ENCODE measurements at places on chromosomes 16 and 17. TPM values are rescaled to one million over a fixed set of nuclear protein-coding genes. Genes with fewer than 3 reads are reported as not detected.

The NEK8 gene
- total RNA-seq: 11.0 TPM

The SEZ6 gene
- total RNA-seq: not detected

The ITGAL gene
- not detected for total RNA-seq

The TMEM204 gene
- total RNA-seq: not detected

The GRAP gene
- not detected for total RNA-seq

The PRAC1 gene
- total RNA-seq: not detected

The HSD17B2 gene
- 5.1 TPM for total RNA-seq

The RNF112 gene
- not detected for total RNA-seq

DNA sequence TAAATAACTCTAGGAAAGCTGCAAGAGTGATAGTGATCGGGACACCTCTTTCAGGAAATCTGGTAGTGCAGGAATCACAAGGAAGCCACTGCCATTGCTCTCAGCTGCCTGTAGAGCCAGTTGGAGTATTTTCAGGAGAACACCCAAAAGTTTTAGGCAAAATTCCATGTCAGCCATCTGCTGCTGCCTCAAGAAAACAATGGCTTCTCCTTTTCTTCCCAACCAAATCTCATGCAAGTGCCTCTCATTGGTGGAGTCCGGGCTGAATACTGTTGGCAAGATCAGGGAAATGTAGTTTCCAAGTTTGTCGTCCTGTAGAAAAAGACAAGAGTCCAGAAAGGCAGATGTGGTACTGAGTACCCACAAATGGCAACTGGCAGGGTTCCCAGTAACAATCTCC lies 54.9 kb upstream of the TANC2 start:
- no peak overlapping the region for H3K27ac ChIP-seq
- H3K4me1 ChIP-seq: no peaks in the 10 kb centered on the region
- no peaks in the 10 kb centered on the region for H3K27me3 ChIP-seq
- DNase-seq: no peak
- no peak overlapping the region for H3K4me3 ChIP-seq

DNA sequence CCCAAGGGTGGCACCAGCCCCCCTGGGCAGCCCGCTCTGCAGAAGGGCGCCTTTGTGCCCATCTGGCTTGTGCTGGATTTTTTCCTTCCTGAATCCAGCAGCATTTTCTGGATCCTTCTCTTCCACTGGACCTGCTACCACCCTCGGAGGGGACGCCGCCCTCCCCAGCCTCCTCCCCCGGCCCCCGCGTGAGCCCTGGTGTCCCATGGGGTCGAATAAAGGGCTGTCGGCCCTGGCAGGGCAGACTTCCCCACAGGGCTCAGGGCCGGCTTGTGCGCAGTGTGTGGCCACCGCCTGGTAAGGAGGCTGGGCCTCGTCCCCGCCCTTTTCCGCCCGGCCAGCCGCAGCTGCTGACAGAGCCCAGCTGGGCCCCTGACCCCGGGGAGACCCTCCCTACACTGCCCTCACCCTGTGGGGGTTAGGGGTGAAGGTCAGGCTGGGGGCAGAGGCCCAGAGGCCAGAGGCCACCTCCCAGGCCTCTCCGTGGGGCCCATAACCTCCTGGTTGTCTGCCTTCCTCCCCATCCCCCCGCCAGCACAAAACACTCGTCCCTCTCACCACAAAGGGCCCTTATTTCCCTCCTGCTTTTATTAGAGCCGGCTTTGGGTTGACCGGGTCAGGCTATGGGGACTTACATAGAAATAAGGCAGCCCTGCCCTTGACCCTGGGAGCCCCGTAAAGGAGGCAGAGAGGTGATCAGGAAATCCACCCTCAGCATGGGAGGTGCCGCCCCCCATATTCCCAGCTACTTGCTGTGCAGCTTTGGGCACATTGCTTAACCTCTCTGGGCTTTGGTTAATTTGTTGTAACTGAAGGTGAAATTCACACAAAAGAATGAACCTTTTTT lies 179.3 kb upstream of the CIBAR2 start:
- H3K4me1 ChIP-seq: peaks cover 5% of the 10 kb centered on the region
- H3K36me3 ChIP-seq: no peaks in the 10 kb centered on the region
- no peaks in the 10 kb centered on the region for H3K27me3 ChIP-seq

GRCh38 chr16:55820615-55821014 lies 12.3 kb downstream of the CES1 start:
- DNase-seq: no peak
- H3K36me3 ChIP-seq: no peaks in the 10 kb centered on the region
- no peak overlapping the region for H3K27ac ChIP-seq
- no peaks in the 10 kb centered on the region for H3K27me3 ChIP-seq
- no peak overlapping the region for H3K4me3 ChIP-seq
- H3K4me1 ChIP-seq: no peaks in the 10 kb centered on the region

DNA sequence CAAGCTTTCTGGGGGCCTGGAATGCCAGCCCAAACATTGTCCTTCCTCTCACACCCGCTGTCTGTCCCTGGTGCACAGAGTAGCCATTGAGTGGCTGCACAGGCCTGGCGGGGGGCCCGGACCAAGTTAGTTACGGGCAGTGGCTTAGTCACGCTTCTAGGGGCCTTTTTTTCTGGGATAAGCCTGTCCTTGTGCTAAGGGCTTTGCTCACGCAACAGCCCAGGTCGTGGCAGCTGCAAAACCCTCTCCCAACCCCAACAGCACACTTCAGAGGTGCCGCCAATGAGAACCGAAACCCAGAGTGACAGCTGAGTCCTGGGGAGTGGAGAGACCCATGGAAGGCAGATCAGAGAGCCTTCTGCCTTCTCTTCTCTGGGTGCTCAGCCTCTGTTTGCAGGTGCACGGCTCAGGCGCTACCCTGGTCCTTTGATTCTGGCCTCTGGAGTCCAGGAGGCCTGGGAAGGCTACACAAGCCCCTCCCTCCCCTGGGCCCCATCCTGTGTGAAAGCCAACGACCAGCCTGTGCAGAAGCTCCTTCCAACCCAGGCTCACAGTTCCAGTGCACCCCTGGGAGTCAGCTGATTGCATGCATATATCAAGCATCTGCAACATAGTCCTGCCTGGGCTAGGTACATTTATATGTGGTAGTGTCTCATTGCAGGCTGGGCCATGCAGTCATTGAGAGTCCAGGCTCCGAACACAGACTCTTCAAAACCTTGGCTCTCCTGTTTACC lies 9.1 kb downstream of the WSCD1 start:
- H3K36me3 ChIP-seq: no peaks in the 10 kb centered on the region
- no peak overlapping the region for H3K27ac ChIP-seq
- no peak for DNase-seq
- H3K4me1 ChIP-seq: no peaks in the 10 kb centered on the region

- DNase-seq: no peak
- H3K4me3 ChIP-seq: no peak overlapping the region
Measured at GRCh38 chr17:42841975-42842685, 2.2 kb upstream of the AOC2 start.

- DNase-seq: no peak
- H3K4me1 ChIP-seq: no peaks in the 10 kb centered on the region
- no peak overlapping the region for H3K27ac ChIP-seq
- no peaks in the 10 kb centered on the region for H3K27me3 ChIP-seq
- no peaks in the 10 kb centered on the region for H3K36me3 ChIP-seq
- H3K4me3 ChIP-seq: no peak overlapping the region
Measured at GRCh38 chr17:65029605-65030336, 26.8 kb downstream of the GNA13 start.

DNA sequence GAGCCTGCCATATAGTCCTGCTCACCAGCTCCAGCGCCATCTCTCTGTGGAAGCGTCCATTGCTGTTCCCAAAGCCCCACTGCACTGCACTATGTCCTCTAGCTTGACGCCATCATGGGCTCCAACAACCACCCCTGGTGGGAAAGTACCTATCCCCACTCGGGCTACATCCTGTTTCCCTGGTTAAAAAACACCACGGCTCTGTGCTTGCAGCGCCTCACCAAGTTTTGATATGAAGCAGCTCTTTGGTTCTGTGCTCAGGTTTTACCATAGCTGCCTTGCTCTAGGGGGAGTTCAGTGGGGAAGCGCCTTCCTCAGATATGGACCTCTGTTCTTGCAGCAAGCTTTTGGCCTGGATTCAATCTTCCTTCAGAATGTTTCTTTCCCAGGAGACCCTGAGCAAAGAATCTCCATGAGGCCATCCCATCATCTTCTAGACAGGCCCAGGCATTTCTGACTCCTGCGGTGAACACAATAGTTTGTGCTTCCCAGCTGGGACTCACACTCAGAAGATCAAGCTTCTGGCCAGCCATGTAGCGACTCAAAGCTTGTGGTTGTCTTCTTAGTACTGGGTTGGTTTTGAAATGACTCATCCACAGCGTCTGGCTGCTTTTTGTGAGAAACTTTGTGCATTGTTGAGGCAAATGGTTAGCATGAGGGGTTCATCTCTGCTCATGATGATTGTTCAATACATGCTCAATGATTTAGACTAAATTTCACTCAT lies 39.5 kb downstream of the DYNLRB2 start:
- H3K4me3 ChIP-seq: no peak overlapping the region
- peaks cover 2% of the 10 kb centered on the region for H3K27me3 ChIP-seq
- H3K36me3 ChIP-seq: no peaks in the 10 kb centered on the region
- no peak overlapping the region for H3K27ac ChIP-seq
- DNase-seq: no peak

DNA sequence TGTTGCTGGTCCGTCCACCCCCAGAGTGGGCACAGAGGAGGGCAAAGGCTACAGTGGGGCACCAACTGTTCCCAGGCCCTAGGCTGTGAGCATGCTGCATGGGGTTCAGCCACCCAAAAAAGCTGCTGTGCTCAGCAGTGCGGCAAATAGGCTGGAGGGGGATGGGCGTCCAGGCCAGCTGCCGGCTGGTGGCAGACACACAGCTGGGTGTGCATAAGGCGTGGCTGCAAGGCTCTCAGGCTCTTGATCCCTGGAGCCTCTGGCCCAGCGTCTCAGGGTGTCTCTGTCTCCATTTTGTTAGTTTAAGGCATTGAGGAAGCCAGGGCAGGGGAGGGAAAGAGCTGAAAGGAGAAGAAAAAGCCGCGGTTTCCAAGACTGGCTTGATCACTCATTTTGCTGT lies 8.8 kb downstream of the RPL19 start:
- no peak overlapping the region for H3K27ac ChIP-seq
- no peak for DNase-seq
- H3K4me1 ChIP-seq: no peaks in the 10 kb centered on the region

GRCh38 chr17:45734598-45734997 lies 49.5 kb upstream of the CRHR1 start:
- DNase-seq: no peak
- no peaks in the 10 kb centered on the region for H3K36me3 ChIP-seq
- no peak overlapping the region for H3K4me3 ChIP-seq
- no peaks in the 10 kb centered on the region for H3K27me3 ChIP-seq
- H3K27ac ChIP-seq: no peak overlapping the region

- no peak overlapping the region for H3K4me3 ChIP-seq
- peaks cover 10% of the 10 kb centered on the region for H3K4me1 ChIP-seq
- no peaks in the 10 kb centered on the region for H3K36me3 ChIP-seq
- H3K27me3 ChIP-seq: no peaks in the 10 kb centered on the region
- no peak for DNase-seq
Measured at GRCh38 chr17:67069603-67070136, 25.3 kb downstream of the CACNG1 start.

DNA sequence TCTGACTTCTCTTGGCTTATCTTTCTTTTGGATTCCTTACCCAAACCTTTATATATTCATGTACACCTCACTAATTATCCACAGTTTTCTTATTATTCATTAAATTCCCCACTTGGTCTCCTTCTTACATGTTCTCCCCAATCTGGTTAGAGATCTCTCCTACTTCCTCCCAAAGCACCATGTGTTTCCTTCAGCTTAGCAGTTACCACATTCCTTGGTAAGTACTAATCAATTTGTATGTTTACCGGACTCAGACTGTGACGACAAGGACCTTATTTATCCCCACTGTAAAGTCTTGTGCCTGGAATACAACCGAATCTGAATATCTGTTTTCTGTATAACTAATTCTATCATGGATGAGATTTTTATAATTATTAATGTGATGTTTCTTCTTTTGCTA lies 389.5 kb downstream of the KCNJ2 start:
- H3K36me3 ChIP-seq: no peaks in the 10 kb centered on the region
- H3K4me3 ChIP-seq: no peak overlapping the region
- H3K4me1 ChIP-seq: no peaks in the 10 kb centered on the region
- no peak overlapping the region for H3K27ac ChIP-seq

DNA sequence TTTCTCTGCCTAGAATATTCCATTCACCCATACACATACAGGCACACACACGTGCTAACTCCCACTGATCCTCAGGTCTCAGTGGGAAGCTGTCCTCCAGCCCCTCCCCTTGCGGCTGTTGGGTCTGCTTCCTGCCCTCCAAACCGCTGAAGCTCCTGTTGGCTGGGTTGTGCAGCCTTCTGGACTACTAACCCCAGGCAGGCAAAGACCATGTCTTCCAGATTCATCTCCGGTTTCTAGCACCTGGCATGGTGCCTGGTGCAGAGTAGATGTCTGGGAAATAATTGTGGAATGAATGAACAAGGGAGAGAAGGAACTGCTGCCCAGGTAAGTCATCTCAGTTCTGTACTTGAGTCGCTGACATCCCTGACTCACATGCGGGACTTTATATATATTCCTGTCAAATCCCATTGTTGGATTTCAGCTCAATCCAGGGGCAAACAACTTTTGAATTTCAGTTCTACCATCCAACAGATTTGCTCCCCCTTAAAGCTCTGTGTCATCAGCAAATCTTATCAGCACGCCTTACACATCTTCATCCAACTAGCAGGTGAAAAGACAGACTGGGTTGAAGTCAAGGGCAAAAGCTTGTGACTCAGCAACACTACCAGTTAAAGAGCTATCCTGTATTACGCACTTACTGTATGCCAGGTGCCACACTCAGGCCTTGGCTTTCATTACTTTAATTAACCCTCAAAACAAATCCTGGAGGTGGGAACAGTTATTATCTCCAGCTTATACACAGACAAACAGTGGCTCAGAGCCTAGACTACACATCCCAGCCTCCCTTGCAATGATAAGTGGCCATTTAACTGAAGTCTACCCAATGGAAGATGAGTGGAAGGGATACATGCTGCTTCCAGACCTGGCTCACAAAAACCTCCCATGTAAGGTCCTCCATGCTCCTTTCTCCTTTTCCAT lies 51.1 kb downstream of the SRCIN1 start:
- no peaks in the 10 kb centered on the region for H3K27me3 ChIP-seq
- H3K4me3 ChIP-seq: no peak overlapping the region
- H3K36me3 ChIP-seq: no peaks in the 10 kb centered on the region
- H3K27ac ChIP-seq: no peak overlapping the region
- no peak for DNase-seq

Data from Caco-2 (cell line).